ENCODE measurements at places on chromosomes 12 and 14.

- DNase-seq = no peak
Observed at GRCh38 chr14:105147671-105148603, 20.6 kb downstream of the JAG2 start.

DNA sequence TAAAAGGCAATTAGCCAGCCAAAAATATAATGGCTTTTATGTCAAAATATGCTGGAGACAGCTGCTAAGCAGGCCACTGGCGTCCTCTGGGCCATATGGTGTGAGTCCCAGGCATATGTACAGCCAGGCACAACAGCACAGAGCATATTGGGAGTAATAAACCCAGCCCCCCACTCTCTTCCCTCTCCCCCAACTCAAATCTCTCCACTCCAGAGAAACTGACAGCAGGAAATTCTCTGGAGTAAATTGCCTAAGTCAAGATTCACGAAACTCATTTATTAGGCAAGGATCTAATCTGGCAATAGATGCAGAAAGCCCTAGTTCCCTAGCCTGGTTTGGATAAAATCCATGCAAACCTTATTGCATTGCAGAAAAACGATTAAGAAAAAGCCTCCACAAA, 147.9 kb upstream of the SEL1L start:
- no peak for DNase-seq

DNA sequence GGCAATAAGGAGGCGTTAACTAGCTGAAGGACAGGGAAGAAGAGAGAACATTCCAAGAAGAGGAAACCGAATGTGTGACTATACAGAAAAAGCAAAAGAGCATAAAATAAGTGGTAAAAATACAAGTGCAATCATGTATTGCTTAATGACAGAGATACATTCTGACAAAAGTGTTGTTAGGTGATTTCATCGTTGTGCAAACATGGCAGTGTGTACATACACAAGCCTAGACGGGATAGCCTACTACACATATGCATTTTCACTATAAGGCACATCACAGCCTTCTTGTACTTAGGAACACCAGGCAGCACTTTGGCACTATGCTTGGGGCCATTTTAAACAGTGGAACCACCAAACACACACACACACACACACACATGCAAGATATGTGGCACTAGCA, 299.3 kb downstream of the BCAT1 start:
- DNase-seq = no peak

GRCh38 chr14:73762375-73762822, 48.2 kb upstream of the PNMA1 start:
- DNase-seq = no peak

DNA sequence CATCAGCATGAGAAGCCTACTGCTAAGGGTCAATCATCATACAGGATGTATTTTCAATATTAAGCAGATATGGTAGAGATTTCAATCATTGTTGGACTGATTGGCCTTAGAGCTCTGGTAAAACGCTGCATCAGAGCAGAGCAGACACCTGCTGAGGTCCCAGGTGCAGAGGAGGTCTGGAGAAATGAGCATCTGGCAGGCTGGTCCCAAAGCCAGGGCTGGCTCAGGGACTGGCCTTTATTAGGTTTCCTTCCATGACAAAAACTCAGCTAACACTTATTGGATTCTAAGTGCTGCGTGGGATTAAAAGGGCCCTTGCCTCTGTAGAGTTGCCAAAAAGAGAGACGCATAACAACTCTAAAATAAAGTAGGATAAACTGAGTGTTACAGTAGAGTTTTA, 29.7 kb downstream of the AKAP6 start:
- no peak for DNase-seq

DNA sequence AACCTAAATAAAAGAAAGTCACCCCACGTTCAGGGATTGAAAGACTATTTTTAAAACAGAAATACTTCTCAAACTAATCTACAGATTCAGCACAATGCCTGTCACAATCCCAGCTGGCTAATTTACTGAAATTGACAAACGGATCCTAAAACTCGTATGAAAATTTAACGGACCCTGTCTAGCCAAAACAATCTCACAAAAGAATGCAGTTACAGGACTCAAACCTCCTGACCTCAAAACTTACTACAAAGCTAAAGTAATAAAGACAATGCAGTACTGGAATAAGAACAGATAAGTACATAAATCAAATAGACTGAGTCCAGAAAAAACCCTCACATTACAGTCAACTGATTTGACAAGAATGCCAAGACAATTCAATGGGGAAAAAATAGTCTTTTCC, 48.8 kb downstream of the IPO8 start:
- DNase-seq = no peak

GRCh38 chr12:1373901-1374735, 220.3 kb downstream of the FBXL14 start:
- no peak for DNase-seq

GRCh38 chr12:98185606-98186005, 329.8 kb upstream of the TMPO start:
- no peak for DNase-seq

- no peak for DNase-seq
Observed at GRCh38 chr12:115251727-115252126, 567.8 kb upstream of the TBX3 start.

DNA sequence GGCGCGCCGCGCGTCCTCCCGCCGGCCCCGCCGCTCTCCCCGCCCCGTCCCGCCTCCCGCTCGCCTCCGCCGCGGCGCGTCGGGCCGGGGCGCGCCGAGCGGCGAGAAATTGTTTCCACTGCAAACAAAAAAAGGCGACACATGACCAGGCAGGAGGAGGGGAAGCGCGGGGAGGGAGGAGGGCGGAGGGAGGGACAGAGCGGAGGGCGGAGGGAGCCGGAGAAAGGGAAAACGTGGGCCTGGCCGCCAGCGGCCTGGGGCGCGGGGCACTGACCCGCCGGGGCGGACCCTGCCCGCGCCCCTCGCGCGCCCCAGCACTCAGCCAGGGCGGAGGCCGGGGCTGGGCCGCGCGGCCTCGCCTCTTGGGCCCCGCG, at the start of gene FOXN3:
Gene FOXN3 (minus strand): TSS at position 143 of the 374 bp plus-strand sequence. CDS start 4,757 bp downstream, outside the sequence.
- DNase-seq = peak; percentile 91

Measured in NCI-H446 (cell line).